Stimulated activated CD8-positive, alpha-beta memory T cell treated with anti-CD3 and anti-CD28 coated beads, Interleukin-2, amount 100 ng/mL, for 48 hours (primary cell): ENCODE measurements at places on chromosomes 16 and 17.

- DNase-seq = no peak
These were observed 206.2 kb downstream of the AXIN2 start for GRCh38 chr17:65355246-65355645.

DNA sequence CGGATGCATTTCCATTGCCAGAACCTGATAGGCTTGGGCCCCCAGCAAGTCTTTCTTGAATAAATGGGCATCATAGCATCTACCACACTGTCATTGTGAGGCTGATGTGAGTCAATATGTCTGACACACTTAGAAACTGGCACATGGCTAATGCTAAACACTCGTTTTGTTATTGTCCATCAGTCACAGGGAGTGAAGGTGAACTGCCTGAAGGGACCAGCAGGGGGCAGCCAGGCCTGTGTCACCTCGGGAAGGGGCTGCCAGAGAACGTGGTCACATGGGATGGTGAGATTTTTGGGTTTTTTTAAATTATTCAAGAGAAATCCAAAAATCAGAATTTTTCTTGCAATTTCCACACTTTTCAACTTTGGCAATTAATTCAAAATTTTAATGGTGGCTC, 831 bp upstream of the RCVRN start:
- DNase-seq = peak; percentile 5

DNA sequence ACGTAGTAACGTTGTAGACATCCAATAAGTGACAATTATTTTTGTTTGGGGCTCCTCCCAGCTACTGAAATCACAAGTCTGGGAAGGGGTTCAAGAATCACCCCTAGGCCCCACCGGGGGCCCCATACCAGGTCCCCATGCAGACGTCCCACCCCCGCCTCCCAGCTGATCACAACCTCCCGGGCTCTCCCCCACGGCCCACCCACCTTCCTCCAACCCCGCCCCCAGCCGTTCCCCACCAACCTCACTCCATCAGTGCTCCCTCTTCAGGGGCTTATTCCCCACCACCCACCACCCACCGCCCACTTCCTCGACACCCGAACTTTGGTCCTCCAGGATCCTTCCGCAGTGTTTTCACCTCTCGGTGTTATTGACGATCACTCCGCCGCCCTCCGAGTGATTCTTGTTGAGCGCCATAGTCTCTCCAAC, 240 bp downstream of the WBP2 start:
- no peak for DNase-seq

DNA sequence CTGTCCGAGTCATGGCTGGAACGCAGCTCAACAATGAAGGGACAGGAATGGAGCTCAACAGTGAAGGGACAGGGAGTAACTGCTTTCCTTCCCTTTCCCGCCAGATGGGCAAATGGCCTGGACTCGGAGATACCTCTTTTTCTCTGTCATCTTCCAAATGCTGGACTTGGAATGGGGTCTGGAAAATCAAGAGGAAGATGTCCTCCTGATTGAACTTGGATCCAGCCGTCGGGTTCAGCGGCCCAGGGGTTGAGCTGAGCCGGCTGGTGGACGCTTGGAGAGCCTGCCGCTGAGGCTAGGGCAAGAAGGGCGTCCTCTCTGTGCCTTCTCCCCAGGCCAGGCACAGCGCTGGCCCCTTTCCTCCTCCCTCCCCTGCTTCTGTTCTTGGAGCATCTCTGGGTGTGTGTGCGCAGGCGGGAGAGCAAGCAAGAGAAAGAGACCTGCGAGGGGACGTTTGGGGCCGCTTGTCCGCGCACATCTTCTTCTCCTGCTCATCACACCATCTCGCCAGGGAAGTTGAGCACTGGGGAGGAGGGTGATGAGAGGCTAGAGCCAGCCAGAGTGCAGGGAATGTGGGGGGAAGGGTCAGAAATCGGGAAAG, 6.6 kb downstream of the NEUROD2 start:
- no peak for DNase-seq

DNA sequence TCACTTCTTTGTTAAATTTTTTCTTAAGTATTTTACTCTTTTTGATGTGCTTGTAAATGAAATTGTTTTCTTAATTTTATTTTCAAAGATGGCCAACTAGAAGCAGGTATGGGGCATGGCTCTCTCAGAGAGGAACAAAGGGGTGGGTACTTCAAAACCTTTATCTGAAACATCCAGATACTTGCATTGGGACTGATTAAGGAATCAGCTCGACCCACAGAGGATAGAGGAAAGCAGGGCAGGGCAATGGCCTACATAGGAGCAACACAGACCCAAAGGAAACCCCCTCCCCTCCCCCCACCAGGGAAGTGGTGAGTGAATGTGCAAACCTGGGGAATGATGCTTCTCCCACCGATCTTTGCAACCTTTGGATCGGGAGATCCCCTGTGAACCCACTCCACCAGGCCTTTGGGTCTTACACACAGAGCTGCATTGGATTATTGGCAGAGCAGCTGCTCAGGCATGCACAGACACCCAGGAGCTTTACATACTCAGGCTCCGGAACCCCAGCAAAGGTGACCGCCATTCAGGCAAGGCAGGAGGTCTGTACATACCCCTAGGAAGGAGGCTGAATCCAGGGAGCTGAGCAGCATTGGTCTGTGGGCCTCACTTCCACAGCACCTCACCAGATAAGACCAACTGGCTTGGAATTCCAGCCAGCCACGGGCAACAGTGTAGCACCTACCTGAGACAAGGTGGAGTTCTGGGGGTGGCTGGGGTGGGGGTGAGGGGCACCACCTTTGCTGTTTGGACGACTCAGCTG, 3.0 kb upstream of the CCR7 start:
- DNase-seq = no peak

- DNase-seq = no peak
These were observed 163.8 kb upstream of the CACNG5 start for GRCh38 chr17:66671156-66671555.

DNA sequence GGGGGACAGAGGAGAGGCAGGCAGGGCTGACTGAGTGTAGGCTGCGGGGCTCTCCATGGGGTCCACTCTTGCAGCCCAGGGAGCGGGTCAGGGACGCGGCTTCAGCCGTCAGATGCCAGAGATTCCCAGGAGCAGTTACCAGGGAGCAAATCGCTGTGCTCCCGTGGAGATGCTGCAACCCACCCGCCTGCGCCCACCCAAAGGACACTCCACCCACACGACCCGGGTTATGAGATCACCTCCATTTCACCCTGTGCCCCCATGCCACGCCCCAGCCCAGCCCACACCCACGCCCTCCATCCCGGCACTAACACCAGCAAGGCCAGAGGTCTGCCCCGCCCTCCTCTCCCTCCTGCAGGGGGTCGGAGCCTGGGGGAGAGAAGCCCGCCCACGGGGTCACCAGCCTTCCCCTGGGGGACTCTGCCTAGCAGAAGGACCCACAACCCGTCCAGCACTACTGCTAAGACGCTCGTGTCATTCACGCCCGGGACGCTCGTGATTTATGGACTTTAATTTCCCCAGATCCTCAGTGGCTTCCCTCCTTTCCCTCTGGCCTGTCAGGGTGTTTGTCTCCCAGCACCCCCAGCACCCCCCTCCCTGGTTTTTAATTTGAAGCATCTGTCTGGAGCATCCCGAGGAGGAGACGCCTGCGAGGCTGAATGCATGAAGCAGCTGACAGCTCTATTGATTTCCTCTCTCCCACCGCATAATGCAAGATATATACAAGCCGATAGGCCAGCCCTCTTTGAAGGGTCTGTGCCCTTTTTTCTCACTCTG, 6.7 kb upstream of the RPL38 start:
- no peak for DNase-seq

- DNase-seq = peak; percentile 84
These were observed at the start of gene SOCS1 for GRCh38 chr16:11255737-11256660. TSS of gene SOCS1 (minus strand) at chr16:11256204. CDS start at chr16:11255478, 726 bp downstream.

DNA sequence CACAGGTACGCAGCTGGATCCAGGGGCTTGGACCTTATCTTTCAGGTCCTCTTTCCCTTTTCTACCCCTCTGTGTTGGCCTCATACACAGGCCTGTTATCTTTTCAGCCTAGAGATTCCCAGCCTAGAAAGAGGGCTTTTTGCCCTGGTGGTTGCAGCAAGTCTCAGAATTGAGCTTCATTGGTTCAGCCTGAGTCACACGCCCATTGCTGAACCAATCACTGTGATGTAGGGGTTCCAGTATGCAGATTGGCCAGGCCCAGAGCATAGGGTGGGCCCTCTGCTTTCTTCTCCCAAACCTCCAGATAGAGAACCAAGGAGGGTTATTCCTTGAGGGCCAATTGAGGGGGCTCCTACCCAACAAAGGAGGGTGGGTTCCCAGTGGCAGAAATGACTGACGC, 32.8 kb downstream of the GPT2 start:
- no peak for DNase-seq

GRCh38 chr17:1916316-1916715, 86.5 kb downstream of the RPA1 start:
- DNase-seq = no peak

DNA sequence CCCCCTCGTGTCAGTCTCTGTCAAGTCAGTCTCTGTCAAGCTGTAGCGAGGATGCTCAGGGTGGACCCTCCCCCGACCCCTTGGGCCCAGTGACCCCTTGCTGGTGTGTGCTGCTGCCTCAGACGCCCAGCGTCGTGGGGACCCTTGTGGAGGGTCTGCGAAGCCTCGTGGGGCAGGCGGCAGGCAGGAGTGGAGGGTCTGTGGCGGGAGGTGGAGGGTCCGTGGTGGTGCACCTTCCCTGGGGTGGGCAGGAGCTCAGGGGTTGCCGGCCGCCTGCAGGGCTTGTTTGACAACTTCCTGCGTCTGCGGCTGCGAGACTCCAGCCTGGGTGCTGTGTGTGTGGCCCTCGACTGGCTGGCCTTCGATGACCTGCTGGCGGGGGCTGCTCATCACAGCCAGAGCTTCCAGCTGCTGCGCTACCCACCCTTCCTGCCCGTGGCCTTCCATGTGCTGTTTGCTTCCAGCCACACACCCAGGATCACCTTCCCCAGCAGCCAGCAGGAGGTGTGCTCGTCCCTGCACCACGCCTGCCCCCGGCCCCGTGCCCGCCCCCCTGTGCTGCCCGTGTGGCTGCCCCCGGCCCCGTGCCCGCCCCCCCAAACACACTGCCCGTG, 5.6 kb downstream of the GNG13 start:
- DNase-seq = no peak

DNA sequence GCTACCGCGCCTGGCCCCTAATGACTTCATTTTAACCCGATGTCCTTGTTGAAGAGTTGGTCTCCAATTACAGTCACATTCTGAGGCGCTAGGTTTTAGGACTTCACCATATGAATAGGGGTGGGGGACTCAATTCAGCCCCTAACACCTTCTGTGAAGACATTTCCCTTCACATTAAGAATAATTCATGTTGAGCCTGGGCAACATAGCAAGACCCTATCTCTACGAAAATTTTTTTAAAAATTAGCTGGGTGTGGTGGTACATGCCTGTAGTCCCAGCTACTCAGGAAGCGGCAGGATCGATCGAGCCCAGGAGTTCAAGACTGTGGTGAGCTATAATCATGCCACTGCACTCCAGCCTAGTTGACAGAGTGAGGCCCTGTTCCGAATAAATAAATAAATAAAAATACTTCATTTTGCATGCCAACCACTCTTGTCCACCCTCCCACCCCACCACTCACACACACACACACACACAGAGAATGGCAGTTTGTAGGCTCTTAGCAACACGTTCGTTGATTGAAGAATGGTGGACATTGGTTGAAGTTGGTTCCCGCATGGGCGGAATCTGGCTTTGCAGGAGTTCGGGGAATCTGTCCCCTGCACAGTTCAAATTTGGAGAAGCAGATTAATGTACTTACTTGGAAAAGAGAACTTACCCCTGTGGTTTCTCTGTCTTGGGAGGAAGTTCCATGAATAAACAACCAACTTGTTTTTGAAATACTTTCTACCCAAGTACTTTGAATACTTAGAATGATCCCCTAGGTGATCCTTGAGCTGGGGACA, 27.8 kb upstream of the TVP23A start:
- no peak for DNase-seq

GRCh38 chr17:58187063-58187462, 5.5 kb upstream of the EPX start:
- DNase-seq = no peak

GRCh38 chr16:25161753-25162367, 50.3 kb downstream of the LCMT1 start:
- DNase-seq = no peak

DNA sequence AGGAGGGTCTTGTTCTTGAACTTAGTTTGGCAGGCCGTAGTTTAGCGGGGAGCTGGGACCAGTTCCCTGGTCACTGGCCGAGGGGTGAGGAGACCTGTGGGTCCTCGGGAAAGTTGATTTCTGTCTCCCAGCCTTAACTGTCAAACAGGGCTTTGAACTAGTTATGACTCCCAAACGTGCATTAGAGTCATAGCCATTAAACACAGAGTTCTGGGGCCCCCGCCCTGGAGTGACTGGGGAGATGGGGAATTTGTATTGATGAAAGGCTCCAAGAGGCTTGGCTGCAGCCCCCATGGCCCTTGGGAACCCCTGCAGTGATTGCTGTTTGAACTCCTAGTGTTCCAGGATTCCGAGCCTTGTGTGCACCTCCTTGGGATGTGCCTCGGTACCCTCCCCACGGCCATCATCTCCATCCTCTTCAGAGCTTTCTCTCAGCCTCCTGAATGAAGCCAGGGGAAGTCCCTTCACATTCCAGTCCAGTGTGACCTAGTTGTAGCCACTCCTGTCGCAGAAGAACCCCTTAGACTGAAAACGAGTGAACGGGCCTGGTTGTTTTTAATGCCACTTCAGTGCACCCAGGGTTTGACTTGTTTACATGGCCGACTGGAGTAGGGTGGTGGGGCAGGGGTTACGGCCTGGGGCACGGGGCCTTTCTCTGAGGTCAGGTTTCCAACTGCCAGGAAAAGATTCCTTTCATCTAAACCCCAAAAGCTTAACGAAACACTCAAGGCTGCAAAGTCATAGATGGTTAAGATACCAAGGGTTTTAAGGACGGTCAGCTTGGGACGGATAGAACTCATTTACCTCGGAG, 1.4 kb downstream of the MPRIP start:
- no peak for DNase-seq

GRCh38 chr17:67248291-67248690, 3.3 kb upstream of the HELZ start:
- DNase-seq = no peak
